Activated CD4-positive, alpha-beta memory T cell treated with anti-CD3 and anti-CD28 coated beads for 36 hours (primary cell): ENCODE measurements at places on chromosomes 3 and 15. TPM values are rescaled to one million over a fixed set of nuclear protein-coding genes. Genes with fewer than 3 reads are reported as not detected.

GRCh38 chr3:113234028-113234427, 22.7 kb downstream of the BOC start:
- DNase-seq = no peak

- DNase-seq = peak; percentile 70
These were observed 794 bp downstream of the ARPP19 start for GRCh38 chr15:52567871-52568600.

DNA sequence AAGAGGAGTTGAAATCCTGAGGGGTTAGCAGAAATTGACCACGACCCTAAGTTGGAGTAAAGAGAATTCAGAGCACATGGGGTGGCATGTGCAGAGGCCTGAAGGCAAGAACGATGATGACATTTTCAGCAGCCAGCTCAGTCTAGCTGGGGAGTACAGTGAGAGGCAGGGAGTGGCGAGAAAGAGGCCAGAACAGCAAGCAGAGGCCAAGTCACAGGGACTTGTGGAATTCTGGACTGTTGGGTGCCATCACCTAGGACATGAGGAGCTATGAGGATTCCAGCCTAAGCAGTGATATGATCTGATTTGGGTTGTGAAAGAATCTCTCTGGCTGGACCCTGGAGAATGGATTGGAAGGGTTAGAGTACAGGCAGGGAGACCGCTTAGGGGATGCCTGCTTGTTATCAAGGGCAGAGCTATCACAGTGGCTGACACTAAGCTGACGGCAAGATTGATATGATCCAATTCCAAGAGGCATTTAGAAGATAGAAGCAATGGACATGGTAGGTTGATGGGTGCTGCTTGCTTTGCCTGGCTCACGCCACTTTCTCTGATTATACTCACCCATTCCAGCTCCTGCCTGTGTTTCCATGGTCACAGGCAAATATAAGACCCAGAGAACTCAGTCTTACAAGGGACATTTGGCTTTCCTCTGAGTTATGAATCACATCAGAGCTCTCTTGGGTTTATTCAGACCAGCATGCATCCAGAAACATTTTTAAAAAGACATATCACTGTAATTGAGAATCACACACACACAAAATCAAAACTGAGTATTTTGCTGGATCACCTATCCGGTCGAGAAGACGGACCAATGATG, 66.4 kb downstream of the LRTM1 start:
- DNase-seq = no peak

DNA sequence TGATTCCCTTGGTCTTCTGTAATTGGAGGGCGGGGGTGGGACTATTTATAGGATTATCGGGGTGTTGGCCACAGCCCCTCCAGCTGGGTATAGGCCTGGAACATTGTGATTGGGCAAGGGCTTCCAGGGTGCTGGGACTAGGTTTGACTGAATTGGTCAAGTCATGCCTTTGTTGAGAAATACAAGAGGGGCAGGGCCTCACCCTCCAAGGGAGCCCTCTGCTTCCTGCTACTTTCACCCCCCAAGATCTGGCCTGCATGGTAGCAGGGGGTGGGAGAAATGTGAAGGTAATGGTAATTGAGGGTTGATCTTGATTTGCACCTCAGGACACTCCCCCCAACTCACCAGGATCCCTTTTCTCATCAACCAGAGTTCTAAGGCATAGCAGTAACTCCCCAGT, 25.2 kb downstream of the TRIM71 start:
- DNase-seq = no peak

DNA sequence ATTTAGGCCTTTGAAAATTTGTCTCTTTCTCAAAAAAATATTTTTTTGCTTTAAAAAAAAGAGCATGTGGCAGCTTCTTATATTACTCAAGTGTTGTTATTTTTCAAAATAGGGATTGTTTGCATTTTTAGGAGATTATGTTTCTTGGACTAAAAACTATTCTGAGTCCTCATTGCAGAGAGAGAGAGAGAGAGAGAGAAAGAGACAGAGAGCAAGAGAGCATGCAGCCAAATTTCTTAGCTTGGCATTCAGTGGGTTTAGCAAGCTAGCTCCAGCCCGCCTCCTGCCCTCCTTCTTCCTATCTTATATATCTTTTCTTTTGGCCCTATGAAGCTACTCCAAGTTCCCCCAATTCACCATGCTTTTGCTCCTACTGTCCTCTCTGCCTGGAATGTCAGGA, 55.7 kb downstream of the CEMIP start:
- DNase-seq = no peak

GRCh38 chr3:165513715-165514701, 317.8 kb upstream of the SLITRK3 start:
- no peak for DNase-seq

GRCh38 chr3:52280050-52280461, 1.6 kb upstream of the WDR82 start:
- no peak for DNase-seq

- no peak for DNase-seq
These were observed 12.8 kb upstream of the DUSP7 start for GRCh38 chr3:52069135-52069534.

- no peak for DNase-seq
These were observed 228.9 kb upstream of the PRICKLE2 start for GRCh38 chr3:64454179-64454578.

DNA sequence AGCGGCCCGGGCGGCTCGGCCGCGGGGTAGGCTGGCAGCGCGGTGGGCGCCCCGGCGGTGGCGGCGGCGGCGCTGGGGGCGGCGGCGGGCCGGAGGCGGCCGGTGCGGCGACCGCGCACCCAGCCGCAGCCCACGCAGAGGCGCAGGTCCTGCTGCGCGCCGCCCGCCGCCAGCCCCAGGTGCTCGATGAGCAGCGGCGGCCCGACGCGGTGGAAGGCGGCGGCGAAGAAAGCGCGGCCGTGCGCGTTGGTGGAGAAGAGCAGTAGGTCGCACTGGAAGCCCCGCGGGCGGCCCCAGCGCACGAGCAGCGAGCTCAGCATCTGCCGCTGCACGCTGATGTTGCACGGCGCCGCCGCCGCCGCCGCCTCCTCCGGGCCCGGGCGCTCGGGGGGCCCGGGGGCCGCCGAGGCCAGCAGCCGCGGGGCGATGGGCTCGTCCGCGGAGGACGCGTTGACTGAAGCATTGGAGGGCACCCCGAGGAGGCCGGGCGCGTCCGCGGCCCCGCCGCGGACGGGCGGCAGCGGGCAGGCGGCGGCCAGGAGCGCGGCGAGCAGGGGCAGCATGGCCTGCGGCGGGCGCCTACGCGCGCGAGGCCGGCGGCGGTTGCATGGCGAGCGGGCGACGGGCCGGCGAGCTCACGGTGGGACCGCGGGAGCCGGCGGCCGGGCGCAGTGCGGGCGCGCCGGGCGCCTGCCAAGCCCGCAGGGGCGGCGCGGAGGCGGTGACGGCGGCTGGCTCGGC, 452 bp downstream of the TMEM158 start:
- peak; percentile 50 for DNase-seq

DNA sequence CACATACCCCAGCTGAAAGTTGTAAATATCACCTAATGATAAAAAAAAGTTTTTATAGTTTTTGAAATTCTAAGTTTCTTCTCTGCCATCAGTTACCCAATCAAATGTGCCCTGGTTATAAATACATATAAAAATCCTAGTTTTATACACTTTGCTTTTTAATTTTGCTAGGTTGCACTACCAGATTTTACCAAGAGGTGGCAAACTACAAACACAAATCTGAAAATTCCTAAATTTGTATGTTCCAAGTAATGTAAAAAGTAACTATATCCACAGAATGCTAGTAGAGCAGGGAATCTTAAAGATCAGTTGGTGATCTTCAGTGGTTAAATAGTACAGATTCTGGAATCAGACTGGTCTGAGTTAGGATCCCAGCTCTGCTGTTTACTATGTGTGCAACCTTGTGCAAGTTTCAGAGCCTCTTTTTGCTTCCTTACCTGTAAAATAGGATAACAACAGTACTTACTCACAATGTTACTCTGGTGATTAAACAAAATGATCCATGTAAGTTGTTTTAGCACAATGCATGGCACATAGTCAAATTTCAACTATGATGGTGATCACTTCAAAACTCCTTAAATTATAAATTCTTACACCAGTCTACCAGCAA, 11.0 kb downstream of the TRPM7 start:
- DNase-seq = no peak

DNA sequence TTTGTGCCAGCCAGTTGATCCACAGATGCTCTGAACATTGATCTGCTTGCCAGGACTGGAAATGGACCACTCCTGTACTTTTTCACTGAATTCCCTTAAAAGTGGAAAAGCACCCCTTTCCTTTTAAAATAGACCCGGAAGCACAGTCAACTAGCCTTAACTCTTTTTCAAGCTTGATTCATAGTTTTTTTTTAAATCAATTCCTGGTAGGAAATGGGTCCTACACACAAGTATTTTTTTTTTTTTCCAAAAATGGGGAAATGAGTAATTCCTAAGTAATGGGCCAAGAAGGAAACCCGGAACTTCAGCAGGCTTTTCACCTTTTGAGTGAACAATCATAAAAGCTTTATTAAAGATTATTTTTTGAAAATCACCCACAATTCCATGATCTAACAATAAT, 234.4 kb upstream of the ADAMTS9 start:
- no peak for DNase-seq

DNA sequence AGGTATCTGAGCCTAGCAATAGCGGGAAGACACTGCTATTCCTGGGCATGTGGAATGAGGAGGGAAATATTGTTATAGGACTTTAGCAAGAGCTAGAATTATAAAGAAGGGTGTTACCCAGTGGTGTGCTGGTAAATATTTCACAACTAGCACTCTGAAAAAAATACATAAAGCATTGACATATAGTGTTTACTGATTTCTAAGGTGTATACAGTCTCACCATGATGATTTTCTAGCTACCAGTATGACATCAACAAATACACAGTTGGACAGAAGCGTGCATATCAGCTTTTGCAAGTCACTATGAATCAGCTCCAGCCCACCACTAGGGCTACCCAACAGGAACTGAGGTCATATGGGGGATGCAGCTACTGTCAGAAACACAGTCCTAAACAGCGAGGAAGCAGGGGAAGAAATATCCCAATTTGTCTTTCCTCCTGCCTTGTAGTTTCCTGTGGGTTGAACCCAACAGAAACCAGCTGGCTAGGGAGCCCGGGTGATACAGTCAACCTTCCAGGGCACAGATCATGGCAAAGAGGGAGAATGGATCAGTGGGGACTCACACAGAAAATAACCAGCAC, 39.6 kb downstream of the HGD start:
- no peak for DNase-seq

The ARPIN gene
- total RNA-seq = not detected

The FMN1 gene
- 0.05 TPM for total RNA-seq

The CPN2 gene
- not detected for total RNA-seq

The EEF1AKMT4 gene
- total RNA-seq = 4.4 TPM

The BAHD1 gene
- 19.5 TPM for total RNA-seq

The COL6A5 gene
- not detected for total RNA-seq

The FETUB gene
- total RNA-seq = not detected

The ACP3 gene
- total RNA-seq = not detected
